ENCODE measurements at places on chromosomes 7 and 10.

- DNase-seq: peak; percentile 26
Measured at GRCh38 chr7:22082886-22083703, 137.4 kb upstream of the CDCA7L start.

GRCh38 chr10:116665541-116666125, 44.9 kb downstream of the PNLIPRP2 start:
- peak; percentile 33 for DNase-seq

GRCh38 chr7:90262438-90262837, 17.5 kb downstream of the CFAP69 start:
- no peak for DNase-seq

DNA sequence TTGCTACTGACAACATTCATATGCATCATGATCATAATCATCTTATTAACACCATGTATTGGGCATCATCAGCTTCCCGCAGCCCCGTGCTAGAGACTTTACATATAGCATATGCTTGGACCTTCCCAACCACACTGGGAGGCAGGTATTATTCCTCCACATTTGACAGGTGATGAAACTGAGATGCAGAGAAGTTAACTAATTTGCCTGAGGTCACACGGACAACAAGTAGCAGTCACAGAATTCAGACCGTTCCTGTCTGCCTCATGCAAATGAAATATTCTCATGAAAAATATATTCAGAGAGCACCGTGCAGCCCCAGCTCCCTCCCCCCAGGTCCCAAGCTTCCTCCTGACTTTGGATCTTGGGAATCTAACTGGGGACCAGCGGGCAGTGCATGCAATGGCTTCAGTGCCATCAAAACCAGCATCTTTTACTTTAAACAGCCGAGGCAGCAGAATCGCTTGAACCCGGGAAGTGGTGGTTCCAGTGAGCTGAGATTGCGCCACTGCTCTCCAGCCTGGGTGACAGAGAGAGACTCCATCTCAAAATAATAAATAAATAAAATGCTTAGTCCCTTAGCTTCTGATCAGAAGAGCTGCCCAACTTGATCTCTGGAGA, 112.2 kb upstream of the GPR26 start:
- DNase-seq: no peak

DNA sequence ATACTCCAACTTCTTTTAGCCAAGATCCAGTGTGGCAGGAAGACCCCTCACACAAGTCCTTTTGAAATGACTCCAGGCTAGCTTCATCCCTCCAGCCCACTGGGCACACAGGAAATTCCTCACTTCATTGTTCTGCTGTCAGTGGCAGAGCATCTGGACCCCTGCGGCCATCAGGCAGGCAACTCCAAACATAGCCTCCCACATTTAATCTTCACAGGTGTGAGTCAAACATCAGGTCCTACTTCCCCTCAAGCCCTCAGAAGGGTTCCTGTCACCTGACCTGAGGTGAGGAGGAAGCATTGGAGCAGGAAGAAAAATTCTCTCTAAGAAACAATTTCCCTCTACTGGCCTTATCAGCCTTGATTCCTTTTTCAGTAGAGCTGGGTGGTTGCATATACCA, 51.1 kb upstream of the C1GALT1 start:
- no peak for DNase-seq

GRCh38 chr7:100685631-100686145, 8.4 kb downstream of the GIGYF1 start:
- no peak for DNase-seq

GRCh38 chr10:33579996-33580395, 245.5 kb upstream of the NRP1 start:
- DNase-seq: no peak

DNA sequence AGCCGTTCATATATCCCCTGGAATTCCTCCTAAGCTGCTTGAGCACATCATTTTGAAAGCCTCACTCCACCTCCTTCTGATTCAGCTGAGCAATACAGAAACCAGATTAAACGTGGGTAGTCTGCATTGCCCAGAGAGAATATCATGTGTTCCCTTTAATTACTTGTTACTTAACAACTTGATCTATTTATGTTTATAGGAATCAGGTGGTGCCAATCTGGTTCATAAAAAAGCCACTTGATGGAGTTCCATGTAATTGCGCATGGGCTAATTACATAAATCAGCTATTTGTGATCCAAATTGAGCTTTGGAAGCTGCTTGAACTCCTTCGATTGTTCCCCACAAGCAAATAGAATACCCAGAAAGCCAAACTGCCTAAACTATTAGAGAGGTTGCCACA, 114.7 kb upstream of the ADCY1 start:
- DNase-seq: no peak

- DNase-seq: no peak
Measured at GRCh38 chr7:33760834-33761233, 144.5 kb upstream of the BMPER start.

GRCh38 chr7:51785876-51786275, 469.3 kb upstream of the COBL start:
- DNase-seq: no peak

DNA sequence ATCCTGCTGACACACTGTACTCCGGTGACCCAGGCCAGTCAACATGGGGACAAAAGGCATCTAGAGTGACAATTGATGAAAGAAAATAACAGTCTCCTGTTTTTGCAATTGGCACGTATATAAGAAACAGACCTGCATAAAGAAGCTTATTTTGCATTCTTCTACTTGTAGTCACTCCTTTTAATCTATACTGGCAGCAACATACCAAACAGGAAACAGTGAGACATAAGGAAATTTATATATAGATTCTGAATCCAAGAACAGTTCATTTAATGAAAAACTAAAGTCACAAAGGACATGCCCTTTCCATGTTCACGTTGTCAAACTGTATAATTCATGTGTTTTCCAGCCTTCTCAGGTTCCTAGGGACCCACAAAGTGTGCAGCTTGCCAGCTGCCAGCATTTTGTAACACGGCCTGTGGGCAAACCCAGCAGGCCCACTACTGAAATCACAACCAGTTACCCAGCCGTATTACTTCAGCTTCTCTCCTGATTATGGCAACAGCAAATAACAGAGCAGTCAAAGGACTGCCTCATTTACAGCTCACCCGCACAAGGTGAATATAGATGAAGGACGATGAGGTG, 72.3 kb downstream of the AMPH start:
- DNase-seq: no peak

- no peak for DNase-seq
Measured at GRCh38 chr10:28719789-28720436, 42.6 kb downstream of the BAMBI start.

DNA sequence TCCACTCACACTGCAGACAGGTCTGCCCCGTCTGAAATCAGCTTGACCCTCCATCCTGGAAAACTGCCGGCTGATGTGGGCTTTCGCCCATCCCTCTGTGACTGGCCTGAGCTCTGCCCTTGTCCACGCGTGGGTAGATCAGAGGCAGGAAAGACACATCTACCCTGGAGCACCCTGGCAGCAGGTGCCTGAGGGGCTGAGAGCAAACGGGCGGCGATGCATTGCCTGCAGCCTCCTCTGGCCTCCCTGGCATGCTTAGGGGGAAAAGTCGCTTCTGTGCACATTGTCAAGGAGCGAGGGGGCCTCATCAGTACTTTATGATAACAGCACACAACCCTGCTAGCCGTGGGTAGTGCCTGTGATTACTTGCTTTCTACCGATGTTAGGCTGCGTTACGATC, 109.4 kb downstream of the ADARB2 start:
- DNase-seq: no peak

GRCh38 chr10:64039198-64039597, 518.0 kb downstream of the REEP3 start:
- DNase-seq: no peak

GRCh38 chr7:122055073-122055472, 89.0 kb downstream of the AASS start:
- no peak for DNase-seq

DNA sequence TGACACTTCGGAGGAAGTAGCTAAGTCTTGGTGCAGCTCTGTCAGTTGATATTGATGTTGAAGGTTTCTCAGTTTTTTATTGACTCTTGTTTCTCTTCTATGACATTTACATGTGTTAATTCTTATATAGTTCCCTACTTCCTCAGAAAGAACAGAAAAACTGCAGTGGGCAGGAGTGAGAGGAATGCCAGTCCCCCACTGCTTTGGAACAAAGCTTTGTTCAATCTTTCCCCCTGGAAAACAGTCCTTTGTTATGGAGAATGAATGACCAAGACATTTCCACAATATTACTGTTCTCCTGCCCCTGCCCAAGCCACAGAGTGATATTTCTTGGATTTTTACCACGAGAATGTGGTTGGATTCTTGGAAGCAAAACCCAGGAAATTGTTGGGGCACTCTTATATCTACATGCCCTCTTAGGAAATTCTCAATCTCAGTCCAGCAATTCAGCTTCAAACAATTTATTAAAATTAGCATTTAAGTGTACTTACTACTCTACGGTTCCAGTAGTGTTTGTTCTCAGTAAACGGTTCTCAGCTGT, 258.0 kb upstream of the KCND2 start:
- DNase-seq: no peak

DNA sequence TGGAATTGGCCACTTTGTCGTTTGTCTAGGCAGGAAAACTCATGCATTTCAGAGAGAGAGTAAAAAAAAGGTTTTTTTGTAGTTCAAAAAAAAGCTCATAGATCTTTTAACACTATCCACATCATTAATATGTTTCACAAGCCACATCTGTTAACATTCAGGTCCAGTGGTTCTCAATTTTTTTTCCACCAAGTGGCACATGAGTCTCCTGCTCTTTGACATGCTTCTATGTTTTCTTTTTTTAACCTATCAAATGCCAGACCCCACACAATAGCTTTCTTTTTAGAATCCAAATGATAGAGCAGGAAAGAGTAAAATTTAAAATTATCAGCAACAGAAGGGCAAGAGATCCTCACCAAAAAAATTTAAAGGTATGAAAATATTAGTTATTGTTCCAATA, 20.3 kb downstream of the NOD1 start:
- no peak for DNase-seq

- DNase-seq: peak; percentile 12
Measured at GRCh38 chr10:29691564-29692072, 56.8 kb upstream of the SVIL start.

- peak; percentile 4 for DNase-seq
Measured at GRCh38 chr7:24038993-24039392, 245.0 kb upstream of the NPY start.

- DNase-seq: no peak
Measured at GRCh38 chr10:63414481-63415260, 51.1 kb downstream of the JMJD1C start.

GRCh38 chr10:101223274-101224059, 5.8 kb downstream of the LBX1 start:
- no peak for DNase-seq

Measured in skeletal muscle cell (primary cell).